ENCODE measurements at places on chromosomes 16 and 17.
A peak's percentile ranks its signal among the peaks of the same experiment; 100 is the strongest.

GRCh38 chr17:62704381-62704971 lies 77.0 kb downstream of the MRC2 start:
- DNase-seq = no peak

DNA sequence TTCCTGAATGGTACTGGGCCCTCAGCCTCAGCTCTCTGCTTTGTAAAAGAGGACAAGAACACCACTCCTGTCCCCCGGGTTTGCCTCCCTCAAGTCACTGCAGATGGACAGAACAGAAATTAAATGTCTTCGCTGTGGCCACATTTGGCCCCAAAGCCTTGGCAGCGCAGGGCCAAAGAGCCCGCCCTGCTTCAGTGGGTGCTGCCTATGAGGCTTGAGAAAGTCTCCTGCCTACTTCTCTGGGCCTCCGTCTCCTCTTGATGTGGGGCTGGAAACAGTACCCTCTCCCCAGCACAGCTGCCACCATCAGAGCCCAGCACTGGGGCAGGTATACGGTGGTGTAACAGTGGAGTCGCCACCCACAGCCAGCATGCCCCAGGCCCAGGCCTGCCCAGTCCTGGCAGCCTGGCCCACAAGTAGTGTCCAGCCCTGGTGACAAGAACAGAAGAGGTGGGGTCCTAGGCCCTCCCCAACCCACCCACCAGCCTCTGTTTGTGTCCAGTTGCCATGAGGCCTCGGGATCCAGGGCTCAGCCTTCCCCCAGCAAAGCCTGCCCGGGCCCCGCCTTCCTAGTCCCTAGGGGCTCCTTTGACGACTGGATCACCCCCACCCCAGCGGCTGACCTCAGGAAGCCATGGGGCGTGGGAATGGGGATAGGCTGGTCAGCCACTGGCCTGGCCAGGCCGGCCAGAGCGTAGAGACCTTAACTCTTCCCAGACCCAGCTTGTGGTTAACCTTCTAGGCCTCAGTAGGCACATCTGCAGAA lies 3.9 kb upstream of the TPPP3 start:
- DNase-seq = no peak

- no peak for DNase-seq
These were observed 201.2 kb upstream of the CACNG3 start for GRCh38 chr16:24054741-24055491.

DNA sequence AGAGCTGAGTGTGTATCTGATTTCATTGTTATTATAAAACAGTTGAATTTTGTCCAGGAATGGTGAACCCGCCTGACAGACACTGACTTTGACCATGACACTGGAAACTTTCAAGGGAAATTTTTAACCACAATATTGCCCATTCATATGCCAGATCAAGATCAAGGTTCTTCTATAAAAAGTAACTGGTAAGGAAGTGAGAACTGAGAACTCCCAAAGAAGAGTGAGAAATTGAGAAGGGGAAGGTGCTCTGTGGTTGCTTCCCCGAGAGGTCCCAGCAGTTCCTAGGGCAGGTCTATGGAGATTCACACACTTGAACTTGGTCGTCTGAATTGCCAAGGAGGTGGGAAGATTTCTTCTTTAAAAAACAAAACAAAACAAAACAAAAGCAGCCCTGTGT lies 27.3 kb downstream of the SLC6A4 start:
- no peak for DNase-seq

DNA sequence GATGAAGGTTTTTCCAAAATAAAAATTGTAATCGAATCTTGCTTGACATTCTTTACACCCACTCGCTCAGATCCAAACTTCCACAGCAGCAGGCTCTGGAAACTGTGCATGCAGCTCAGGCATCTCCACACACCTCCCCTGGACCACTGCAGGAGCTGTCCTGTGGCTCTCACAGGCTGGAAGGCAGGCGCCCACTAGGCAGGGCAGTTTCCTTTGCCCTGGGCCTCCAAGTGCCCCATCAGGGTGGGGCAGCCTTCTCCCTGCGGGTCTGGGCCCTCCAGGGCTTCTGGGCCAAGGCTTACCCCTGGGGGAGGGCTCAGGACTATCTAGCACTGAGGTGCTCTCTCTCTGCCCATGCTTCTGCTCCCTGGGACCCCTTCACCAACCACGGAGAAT lies 114.5 kb upstream of the RPL38 start:
- DNase-seq = no peak

DNA sequence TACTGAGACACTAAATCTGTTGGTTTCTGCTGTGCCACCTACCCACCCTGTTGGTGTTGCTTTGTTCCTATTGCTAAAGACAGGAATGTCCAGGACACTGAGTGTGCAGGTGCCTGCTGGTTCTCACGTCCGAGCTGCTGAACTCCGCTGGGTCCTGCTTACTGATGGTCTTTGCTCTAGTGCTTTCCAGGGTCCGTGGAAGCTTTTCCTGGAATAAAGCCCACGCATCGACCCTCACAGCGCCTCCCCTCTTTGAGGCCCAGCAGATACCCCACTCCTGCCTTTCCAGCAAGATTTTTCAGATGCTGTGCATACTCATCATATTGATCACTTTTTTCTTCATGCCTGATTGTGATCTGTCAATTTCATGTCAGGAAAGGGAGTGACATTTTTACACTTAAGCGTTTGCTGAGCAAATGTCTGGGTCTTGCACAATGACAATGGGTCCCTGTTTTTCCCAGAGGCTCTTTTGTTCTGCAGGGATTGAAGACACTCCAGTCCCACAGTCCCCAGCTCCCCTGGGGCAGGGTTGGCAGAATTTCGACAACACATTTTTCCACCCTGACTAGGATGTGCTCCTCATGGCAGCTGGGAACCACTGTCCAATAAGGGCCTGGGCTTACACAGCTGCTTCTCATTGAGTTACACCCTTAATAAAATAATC lies 14.6 kb downstream of the STH start:
- peak; percentile 47 for DNase-seq

- DNase-seq = no peak
These were observed 31.8 kb downstream of the CEP95 start for GRCh38 chr17:64538508-64539130.

DNA sequence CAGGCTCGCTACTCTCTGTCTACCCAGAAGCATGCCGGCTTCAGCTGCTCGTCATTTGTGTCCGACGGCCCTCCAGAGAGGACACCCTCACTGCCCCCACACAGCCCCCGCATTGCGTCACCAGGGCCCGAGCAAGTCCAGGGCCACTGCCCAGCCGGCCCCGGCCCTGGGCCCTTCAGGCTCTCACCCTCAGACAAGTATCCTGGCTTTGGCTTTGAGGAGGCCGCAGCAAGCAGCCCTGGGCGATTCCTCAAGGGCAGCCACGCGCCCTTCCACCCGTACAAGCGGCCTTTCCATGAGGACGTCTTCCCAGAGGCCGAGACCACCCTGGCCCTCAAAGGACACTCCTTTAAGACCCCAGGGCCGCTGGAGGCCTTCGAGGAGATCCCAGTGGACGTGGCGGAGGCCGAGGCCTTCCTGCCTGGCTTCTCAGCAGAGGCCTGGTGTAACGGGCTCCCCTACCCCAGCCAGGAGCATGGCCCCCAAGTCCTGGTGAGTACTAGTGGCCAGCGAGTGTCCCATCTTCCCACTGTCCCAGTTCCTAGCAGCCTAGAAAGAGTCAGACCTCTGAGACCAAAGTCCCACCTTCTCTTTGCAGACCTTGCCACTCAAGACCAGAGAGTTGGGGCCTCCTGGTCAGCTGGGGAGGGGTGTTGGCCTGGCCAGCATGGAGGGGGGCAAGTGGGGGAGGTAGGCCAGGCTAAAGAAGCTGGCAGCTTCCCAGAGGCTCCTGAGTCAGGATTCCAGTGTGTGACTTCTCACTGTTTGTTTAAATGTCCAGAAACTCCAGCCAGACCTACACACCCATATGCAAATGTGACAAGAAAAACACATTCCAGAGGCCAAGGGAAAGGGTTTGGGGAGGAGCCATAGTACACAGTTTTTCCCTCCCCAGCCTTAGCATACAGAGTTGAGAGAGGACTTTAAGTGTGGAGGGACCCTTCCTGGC lies 18.6 kb downstream of the FOXN1 start:
- no peak for DNase-seq

DNA sequence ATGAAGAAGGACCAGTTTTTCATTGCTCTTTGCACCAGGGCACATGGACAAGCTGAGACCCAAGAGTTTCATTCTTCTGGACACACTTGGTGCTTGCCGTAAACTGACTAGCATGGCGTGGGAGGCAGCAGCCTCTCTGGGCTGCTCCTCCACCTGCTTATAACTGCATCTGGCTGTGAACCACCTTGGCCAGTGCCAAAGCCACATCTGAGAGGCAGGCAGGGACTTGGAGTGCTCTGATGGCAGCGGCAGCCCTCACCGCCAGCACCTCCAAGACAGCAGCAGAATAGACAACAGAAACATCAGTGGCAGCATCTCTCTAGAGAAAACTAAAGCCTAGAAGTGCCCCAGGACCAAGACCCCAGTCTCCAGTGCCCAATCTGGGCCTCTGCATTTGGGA lies 4.7 kb downstream of the KRT37 start:
- DNase-seq = no peak

GRCh38 chr16:797120-797420 lies 3.5 kb downstream of the GNG13 start:
- no peak for DNase-seq

GRCh38 chr16:70470927-70471341 lies 16.5 kb downstream of the FCSK start:
- peak; percentile 39 for DNase-seq

All from BE2C (cell line).